ENCODE measurements at places on chromosomes 12 and 14.

- peak; percentile 56 for DNase-seq
These were observed 449 bp downstream of the THAP2 start for GRCh38 chr12:71664411-71665089.

DNA sequence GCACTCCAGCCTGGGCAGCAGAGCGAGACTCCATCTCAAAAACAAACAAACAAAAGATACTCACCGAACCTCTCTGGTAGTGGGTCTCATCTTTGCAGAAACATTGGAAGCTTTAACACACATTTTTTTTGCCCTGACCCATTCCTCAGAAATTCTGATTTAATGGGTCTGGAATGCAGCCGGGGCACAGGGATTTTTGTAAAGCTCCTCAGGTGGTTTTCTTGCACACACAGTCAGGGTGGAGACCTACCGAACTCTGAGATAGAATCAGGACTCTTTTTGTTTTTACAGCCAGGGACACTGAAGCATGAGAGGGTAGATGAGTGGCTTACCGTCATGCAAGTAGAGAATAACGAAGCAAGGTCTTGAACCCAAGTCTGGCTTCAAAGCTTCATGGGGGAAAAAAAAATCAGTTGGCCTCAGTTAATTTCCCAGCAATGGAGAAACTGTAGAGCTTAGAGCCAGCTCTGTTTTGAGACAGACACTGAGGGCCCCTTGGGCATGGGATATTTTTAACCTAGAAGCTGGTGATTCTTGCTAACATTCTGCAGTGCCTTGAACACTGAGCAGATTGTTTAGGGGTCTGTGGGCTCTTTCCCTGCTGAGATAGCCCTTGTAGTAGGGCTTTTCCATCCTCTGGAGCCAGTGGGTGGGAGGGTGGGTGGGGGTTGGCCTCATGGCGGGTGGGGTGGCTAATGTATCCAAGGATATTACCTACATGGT is 4.8 kb downstream of the RNU4-2 start:
- peak; percentile 15 for DNase-seq

- no peak for DNase-seq
These were observed 1076.7 kb downstream of the TMTC2 start for GRCh38 chr12:83763425-83763824.

DNA sequence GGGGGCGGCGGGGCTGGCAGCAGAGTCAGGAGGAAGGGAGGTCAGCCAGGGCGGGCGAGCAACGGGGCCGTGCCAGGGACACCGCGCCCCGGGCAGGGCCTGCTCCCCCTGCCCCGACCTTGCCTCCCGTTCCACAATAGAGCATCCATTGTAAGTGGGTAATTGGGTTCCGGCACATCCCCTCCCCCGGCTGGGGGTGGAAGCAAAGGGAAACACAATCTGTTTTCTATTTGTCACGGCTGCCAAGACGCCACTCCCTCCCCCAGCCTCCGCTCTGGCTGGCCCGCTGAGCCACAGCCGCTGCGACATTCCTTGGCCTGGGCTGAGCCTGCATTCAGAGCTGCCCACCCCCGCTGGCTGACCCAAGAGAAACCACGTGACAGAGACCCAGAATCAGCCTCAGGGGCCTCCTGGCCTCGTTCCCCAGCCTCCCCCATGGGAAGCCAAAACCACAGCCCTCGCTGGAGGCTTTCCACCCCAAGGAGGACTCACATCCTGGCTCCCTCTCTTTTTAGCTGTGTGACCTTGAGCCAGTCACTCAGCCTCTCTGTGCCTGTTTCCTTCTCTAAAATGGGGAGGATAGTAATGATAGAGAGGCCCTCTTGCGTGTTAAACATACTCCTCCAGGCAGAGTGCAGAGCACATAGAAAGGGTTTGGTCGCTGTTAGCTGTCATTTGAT is 117.6 kb downstream of the SCARB1 start:
- DNase-seq = peak; percentile 97

GRCh38 chr14:31489691-31490090 is 1.9 kb upstream of the GPR33 start:
- no peak for DNase-seq

DNA sequence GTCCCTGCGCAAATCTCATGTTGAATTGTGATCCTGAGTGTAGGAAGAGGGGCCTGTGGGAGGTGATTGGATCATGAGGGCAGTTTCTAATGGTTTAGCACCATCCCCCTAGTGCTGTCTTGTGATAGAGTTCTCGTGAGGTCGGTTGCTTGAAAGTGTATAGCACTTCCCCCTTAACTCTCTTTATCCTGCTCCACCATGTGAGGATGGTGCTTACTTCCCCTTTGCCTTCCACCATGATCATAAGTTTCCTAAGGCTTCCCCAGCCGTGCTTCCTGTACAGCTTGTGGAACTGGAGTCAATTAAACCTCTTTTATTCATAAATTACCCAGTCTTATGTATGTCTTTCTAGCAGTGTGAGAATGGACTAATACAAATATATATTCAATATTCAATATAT is 303.7 kb upstream of the SEL1L start:
- DNase-seq = no peak

DNA sequence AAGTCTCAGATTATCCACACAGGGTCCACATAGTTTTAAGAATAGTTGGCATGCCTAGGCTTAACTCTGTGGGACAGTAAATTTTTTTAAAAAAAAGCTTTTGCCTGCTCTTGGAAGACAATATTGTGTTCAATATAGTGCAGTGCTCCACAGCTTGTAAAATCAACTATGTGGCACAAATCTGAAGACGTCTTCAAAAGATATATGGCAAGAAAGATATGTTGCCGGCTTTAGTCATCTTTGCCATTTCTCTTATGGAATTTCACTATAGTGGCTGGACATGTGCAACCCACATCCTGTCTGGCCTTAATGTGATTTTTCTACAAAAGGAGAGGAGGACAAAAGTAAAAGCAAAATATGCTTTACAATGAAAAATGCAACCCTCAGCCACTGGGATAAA is 90.5 kb downstream of the MGST1 start:
- no peak for DNase-seq

- DNase-seq = peak; percentile 5
These were observed 59.0 kb downstream of the CLMN start for GRCh38 chr14:95260537-95261361.

DNA sequence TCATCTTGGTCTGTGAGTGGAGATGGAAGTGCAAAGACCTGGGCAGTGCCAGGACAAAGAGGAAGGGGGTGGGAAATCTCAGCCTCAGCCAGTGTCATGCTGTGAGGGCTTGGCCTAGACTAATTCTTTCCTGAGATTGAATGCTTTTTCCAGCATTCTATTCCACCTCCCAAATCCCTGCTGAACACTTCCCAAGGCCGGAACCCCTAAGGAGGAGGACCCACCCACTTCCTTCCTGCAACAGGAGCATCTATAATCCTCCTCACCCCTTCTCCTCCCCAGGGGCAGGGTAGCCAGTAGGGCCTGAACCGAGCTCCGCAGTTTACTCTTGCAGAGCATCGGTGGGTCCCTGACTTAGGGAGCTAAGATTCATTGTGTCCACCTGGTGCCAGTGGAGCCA is 3.2 kb downstream of the PLEKHD1 start:
- DNase-seq = no peak

DNA sequence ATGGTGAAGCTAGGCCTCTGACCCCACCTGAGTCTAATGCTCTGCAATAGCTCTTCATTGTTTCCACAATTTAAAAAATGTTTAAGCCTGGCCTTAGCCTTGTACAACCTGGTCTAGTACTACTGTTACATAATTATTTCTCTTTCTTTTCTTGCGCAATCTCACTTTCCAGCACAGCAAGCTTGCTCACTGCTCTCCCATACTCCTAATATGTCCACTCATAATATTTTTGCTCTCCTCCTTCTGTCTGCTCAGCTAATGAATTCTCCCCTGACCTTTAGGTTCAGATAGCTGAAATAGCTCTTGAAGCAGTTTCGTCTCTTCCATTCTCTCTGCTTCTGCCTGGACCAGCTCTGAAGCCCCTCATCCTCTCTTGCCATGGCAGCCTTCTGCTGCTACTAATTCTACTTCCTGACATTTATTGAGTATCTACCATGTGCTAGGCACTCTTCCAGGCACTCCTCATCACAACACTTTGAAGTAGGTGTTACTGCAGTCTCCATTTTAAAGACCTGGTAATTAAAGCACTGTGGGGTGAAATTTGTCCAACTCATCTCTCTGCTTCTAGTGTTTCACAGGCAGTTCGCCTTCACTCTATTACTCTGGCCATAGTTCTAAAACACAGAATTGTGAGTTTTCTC is 2.8 kb upstream of the SLC48A1 start:
- DNase-seq = peak; percentile 78

GRCh38 chr12:77847680-77848431 is 17.2 kb downstream of the NAV3 start:
- peak; percentile 91 for DNase-seq

DNA sequence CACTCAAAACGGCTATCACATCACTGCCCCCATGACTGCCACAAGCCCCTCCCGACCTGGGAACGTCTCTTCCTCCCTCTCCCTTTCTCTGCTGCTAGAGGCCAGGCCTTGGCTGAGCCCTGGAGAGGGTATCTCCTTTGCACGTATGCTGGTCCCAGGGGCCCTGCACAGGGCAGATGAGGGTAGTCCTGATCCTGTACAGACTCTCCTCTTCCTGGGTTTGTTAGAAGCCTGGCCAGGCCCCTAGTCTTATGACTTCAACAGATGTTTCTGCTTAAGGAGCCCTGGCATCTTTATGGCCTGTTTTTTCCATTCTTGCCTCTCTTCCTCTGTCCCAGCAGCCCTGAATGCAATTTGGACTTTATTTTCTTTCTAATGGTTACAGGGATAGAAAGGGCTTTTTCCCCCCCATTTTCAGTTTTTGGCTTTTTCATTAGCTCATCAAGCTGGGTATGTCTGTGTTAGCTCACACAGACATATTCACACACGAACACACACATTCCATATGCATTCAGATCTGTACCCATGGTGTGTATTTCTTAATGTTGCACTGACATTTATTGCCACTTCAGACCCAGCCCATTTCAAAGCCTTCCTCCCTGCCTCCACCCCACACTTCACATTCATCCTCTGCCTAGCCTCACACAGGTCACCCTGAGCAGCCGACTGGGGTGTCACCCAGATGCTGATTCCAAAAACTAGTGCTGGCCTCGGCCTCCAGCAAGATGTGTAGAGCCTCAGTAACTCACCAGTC is 203.2 kb downstream of the ZFP36L1 start:
- DNase-seq = peak; percentile 87

- no peak for DNase-seq
These were observed 129.2 kb downstream of the KCNA5 start for GRCh38 chr12:5172886-5173285.

GRCh38 chr12:34290381-34290995 is 268.2 kb downstream of the ALG10 start:
- DNase-seq = no peak

GRCh38 chr14:69327507-69327906 is 67.5 kb downstream of the GALNT16 start:
- DNase-seq = no peak

DNA sequence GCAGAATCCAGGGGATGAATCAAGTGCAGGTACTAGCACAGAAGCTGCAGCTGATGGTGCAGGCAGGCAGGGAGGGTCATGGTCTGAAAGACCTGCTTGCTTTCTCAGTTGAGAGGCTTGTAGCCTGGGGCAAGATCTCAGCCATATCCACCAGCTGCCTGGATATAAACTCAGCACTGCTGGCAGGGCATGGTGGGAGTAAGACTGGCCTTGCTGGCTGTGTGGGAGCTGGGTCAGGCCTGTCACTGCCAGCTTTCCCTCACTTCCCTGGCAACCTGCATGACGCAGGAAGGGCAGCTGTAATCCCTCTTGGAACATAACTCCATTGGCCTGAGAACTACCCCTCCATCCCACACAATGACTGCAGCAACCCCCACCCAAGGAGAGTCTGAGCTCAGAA is 230.1 kb downstream of the ANO6 start:
- DNase-seq = no peak

GRCh38 chr12:120801146-120801545 is 75.5 kb downstream of the ACADS start:
- no peak for DNase-seq

DNA sequence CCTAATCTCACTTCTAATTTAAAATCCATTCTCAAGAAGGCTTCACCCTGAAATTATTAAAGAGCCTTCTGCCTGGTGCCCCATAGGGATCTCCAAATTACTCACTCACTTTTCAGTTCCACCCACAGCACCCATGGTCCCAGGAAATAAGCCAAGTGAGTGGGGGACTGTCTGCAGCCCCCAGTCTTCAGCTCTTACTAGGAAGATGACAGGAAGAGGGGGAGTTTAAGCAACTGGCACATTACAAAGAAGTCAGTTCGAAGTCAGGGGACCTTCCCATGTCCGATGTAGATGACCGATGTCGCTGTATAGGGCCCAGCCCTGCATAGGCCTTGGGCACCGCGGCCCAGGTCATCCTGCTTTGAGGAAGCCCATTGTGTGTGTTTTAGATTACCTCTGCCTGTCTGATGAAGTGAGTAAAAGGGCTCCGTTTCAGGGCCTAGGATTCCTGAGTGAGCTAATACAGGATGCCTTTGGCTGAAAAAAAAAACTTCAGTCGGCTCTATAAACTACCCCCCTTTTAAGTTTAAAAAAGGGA is 1.9 kb downstream of the ACTN1 start:
- no peak for DNase-seq

GRCh38 chr14:100396266-100396795 is 73.2 kb downstream of the SLC25A47 start:
- no peak for DNase-seq

- peak; percentile 51 for DNase-seq
These were observed 36.2 kb upstream of the NKX2-8 start for GRCh38 chr14:36618641-36619040.

DNA sequence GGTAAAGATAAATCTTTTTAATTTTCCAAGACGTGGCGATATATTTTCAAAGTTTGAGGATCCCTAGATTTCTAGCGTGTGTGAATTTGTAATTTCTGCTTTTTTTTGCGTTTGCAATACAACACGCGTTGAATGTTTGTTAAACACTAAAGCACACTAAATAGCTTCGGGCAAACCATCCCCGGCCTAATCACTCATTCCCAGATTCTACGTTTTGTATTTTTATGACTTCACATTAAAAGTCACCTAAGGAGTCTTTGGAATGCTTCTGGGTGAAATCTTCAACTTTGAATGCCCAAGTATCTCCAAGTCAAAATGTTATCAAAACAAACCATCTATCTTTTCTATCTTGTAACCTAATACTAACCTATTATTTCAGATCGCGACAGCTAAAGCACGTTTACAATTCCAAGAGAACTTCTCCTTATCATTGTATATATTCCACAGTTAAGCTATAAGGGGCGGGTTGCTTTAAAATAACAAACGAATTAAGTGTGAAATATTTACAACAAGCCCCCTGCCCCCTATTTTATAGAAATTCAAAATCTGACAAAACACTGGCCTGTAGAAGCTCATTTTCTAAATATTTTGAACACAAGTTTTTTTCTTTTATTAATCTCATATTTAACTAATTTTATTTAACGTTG is 1.1 kb downstream of the ALX1 start:
- no peak for DNase-seq

DNA sequence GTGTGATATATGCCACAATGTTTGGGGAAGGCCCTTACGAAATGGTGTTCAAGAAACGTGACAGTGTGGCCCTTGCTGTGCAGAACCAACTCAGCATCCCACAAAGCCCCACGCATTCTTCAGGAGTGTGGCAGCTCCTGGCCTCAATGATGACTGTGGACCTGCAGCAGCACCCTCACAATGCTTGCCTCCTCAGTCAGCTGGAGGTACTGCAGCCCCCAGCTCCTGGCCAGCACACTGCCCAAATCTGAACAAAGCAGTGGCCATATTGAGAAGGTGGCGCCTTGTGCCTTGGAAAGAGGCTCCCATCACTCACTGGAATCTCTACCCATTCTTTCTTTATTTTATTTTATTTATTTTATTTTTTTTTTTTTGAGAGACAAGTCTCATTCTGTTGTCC is 10.4 kb downstream of the POLE2 start:
- no peak for DNase-seq

- DNase-seq = peak; percentile 68
These were observed 1.4 kb downstream of the HMGA2 start for GRCh38 chr12:65825507-65826352.
